ENCODE measurements at places on chromosomes 11 and 22. TPM values are rescaled to one million over a fixed set of nuclear protein-coding genes. Genes with fewer than 3 reads are reported as not detected.

The NELL1 gene
- total RNA-seq, result not detected

The RIBC2 gene
- total RNA-seq, result 0.19 TPM

The OR8G5 gene
- not detected for total RNA-seq

The MMP13 gene
- not detected for total RNA-seq

The MLC1 gene
- total RNA-seq, result under 0.01 TPM

The APLNR gene
- total RNA-seq, result 0.30 TPM

The TTLL12 gene
- total RNA-seq, result 109 TPM

The OR51B5 gene
- not detected for total RNA-seq

The RASSF10 gene
- 15.2 TPM for total RNA-seq

The TNNI2 gene
- 14.7 TPM for total RNA-seq

The ANKK1 gene
- total RNA-seq, result 0.68 TPM

The ESAM gene
- 10.6 TPM for total RNA-seq

The CEND1 gene
- not detected for total RNA-seq

The NCR3LG1 gene
- total RNA-seq, result 6.1 TPM

The GSTT2B gene
- not detected for total RNA-seq

The CARD10 gene
- 19.5 TPM for total RNA-seq

The LARGE2 gene
- 15.3 TPM for total RNA-seq

The PATZ1 gene
- total RNA-seq, result 2.2 TPM

The TMEM191B gene
- 21.6 TPM for total RNA-seq

The KIRREL3 gene
- not detected for total RNA-seq

The OR4C16 gene
- total RNA-seq, result not detected

The SLC5A12 gene
- not detected for total RNA-seq

The PRSS23 gene
- 7.5 TPM for total RNA-seq

The BTBD18 gene
- not detected for total RNA-seq

The HPS5 gene
- 16.6 TPM for total RNA-seq

The VSIG2 gene
- 5.5 TPM for total RNA-seq

The SLC22A9 gene
- total RNA-seq, result not detected

The CXCR5 gene
- total RNA-seq, result not detected

The CYTH4 gene
- total RNA-seq, result 2.9 TPM

The CBLIF gene
- not detected for total RNA-seq

The APOA5 gene
- total RNA-seq, result not detected

The ANO5 gene
- total RNA-seq, result 2.3 TPM

The LRRN4CL gene
- 12.0 TPM for total RNA-seq

The PGR gene
- total RNA-seq, result 1.3 TPM

The SMIM35 gene
- not detected for total RNA-seq

The XBP1 gene
- total RNA-seq, result 125 TPM

The HBB gene
- total RNA-seq, result 2.7 TPM

The PPME1 gene
- 27.3 TPM for total RNA-seq

The EIF3L gene
- 346 TPM for total RNA-seq

All from esophagus squamous epithelium (tissue), 5 donors.